ENCODE measurements at places on chromosomes 12 and 14.

DNA sequence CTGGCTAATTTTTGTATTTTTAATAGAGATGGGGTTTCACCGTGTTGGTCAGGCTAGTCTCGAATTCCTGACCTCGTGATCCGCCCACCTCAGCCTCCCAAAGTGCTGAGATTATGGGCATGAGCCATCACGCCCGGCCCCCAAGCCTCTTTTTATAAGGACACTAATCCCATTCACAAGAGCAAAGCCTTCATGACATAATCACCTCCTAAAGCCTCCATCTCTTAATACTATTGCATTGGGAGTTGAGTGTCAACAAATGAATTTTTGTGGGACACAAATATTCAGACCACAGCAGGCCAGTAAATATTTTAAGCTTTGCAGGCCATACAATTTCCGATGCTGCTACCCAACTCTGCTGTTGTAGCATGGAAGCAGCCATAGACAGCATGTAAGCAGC, 10.9 kb downstream of the RNF212B start:
- DNase-seq: no peak

GRCh38 chr14:58638231-58639197, 752 bp downstream of the DACT1 start:
- no peak for DNase-seq

DNA sequence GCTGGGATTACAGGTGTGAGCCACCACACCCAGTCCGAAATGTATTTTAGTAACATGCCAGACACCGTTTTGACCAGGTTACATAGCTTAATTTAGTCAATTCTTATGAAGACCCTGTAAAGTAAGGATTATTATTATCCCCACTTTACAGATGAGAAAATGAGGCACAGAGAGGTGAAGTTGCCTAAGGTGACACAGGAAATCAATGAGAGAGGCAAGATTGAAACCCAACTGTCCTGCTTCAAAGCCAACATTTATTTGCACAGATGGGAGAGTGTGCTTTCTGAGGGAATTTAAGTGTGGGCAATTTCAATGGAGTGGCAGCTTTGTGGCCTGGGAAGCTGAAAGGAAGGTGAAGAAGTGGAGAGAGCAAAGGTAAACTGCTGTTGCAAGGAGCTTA, 19.1 kb upstream of the EPS8 start:
- no peak for DNase-seq

GRCh38 chr14:104877066-104877805, 12.2 kb downstream of the CEP170B start:
- DNase-seq: no peak

GRCh38 chr14:61812347-61813095, 50.3 kb downstream of the SNAPC1 start:
- DNase-seq: peak; percentile 22

DNA sequence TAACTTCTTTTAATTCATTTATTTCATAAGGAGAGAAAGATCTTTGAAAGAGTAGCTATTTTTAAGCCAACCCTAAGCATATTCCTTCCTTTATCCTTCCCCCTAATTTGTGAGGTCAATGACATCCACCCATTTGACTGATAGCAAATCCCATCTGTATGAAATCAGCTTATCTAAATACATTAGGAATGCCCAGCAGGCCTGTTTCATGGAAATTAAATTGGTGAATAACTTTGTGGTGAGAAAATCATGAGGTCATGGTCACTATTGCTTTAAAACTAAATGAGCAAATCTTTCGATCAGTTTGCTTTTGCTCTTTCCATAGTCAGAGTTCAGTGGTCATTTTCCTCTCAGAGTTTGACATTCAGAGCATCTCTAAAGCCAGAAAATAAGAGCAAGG, 256.6 kb downstream of the CPNE8 start:
- no peak for DNase-seq

DNA sequence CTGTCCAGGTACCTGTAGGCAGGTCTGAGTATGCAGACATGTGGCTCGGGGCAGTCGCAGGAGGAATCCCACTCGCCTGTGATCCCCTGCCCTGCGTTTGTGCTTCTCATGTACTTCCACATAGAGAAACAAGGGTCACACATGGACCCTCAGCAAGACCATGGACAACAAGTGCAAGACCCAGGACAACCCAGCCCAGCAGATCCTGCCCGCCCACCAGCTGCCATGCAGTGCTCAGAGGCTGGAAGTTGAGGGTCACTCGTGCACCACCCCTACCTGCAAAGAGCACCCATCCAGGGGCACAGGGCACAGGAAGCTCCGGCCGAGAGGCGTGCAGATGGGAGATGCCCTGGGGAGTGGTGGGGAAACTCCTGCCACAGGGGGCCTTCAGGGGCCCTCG, 67.5 kb upstream of the C14orf180 start:
- no peak for DNase-seq

DNA sequence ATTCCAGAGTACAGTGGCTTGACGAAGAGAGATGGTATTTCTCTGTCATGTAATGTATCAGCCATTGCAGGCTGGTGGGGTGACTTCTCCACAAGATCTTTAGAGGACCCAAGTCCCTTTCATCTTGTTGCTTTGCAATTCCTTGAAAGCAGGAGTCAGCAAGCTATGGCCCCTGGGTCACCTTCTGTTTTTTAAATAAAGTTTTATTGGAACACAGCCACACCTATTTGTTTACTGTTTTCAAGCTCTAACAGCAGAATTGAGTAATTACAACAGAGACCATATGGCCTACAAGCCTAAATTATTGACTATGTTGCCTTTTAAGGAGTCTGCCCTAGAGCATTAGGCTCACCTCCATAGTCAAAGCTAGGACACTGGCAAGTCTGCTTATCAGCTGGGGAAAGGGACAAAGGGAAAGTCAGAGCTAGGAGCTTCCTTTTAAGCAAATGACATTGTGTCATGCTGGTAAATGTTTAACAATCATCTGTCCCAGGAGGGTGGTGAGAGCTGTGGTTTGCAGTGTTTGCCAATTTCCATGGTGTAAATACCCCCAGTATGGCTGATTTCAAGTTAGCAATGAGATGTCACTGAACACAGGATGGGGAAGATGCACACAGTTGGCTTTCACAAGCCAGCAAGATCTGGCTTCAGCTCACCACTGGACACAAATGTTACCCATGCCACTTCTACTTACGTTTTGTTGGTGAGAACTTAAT, 87.7 kb upstream of the PWP1 start:
- DNase-seq: no peak

- DNase-seq: peak; percentile 24
Measured at GRCh38 chr12:128259556-128260070, 7.4 kb upstream of the TMEM132C start.

DNA sequence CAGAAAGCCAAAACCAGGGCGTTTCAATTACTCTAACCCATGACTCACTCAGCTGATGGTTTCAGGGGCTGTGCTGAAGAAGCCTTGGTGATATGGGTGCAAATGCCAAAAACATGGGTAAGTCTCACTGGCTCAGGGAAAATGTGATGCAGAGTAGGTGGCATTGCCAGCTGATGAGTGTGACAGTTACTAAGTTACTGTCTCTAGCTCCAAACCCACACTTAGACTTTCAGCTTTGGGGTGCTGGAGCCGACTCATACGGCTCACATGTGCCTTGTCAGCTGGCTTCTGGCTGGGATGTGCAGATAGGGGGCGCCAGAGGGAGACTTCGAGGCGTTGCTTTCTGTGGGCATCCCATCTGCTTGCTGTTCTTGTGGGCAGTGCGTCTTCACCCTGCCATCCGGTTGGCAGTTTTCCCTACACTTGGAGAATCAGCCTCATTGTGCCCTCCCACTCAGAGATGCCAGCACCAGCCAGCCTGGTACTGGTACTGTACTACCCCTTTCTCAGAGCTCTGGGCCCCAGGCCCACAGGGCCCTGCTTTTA, 11.1 kb upstream of the KRT7 start:
- DNase-seq: no peak

GRCh38 chr14:105449276-105450122, 25.1 kb upstream of the CRIP2 start:
- DNase-seq: no peak

DNA sequence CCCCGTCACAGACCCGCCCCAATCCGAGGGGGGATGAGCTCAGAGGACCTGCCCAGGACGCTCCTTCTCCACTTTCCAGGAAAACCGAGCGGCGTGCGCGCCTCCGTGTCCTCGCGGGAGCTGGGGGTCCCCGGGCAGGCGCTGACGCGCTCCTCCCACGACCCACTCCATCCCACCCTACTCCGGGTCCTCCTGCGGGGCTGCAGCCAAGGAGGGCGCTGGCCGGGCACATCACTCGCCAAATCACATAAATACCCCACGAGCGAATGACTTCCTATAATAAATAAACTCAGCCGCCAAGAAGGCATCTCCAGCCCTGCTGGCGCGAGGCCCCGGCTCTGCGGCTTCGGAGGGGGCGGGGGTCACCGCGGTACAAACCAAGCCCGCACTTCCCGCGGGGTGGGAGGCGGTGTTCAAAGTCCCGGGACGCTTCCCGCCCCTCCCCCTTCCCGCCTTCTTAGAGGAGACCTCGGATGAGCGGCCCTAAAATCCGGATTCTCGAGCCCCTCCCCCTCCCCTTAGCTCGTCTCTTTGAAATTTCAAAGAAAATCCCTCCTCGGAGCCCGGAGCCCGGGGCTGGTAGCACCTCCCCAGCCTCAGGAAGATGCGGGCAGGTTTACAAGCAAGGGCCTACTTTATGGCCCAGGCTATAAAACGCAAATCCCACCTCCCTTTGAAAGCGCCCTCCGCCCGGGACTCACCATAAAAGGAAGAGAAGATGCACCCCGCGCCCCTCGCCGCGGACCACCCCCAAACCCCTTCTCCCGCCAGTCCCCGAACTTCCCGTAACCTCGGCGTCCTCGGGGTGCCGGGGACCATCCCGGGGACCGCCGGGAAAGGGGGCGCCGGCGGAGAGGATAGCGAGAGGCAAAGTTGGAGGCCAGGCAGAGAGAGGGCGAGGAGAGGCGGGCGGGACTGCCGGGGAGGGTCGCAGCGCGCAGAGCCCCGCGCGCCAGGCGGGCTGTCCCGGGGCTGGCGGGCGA, 712 bp upstream of the FZD10 start:
- no peak for DNase-seq

- no peak for DNase-seq
Measured at GRCh38 chr12:68890701-68891113, 42.3 kb downstream of the CPM start.

DNA sequence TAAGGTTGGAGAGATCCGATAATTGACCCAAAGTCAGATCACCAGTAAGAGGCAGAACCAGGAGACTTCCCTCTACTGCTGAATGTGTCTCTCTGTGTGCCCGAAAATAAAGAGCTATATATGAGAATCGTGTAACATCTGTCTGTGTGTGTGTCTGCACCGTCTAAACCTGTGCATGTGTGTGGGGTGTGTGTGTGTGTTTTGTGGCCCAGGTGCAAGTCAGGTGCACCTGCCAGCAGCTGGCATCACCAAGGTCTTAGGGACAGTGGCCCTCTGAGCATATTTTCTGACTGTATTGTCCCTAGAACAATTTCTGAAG, 24.7 kb upstream of the KRT78 start:
- no peak for DNase-seq

DNA sequence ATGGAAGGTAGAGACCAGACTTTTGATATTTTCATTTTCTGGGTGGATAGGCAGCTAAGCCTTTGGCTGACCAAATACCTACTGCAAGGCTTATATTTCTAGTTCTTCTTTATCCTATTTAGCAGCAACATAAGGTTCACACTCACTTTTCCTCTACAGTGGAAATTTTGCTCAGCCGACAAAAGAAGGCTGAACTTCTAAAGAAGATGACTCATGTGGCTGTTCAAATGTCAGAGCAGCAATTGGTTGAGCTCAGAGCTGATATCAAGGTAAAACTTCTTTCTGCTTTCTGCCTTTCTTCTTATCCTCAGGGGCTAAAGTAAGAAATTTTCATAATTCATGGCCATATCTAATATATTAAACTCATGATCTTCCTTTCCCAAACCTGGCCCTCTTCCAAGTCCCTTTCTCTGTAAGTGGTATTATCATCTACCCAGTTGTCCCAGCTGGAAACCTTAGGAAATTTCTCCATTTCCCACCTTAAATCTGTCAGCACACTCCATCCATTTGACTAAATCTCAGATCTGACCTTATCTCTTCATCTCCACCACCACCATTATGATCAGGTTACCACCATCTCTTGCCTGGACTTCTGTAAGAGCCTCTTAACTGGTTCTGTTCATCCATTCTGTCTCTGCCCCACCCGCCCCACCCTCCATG, 19.8 kb upstream of the KCNH3 start:
- DNase-seq: no peak
